Tibial artery (tissue), 4 donors: ENCODE measurements at places on chromosomes 12 and 14.

DNA sequence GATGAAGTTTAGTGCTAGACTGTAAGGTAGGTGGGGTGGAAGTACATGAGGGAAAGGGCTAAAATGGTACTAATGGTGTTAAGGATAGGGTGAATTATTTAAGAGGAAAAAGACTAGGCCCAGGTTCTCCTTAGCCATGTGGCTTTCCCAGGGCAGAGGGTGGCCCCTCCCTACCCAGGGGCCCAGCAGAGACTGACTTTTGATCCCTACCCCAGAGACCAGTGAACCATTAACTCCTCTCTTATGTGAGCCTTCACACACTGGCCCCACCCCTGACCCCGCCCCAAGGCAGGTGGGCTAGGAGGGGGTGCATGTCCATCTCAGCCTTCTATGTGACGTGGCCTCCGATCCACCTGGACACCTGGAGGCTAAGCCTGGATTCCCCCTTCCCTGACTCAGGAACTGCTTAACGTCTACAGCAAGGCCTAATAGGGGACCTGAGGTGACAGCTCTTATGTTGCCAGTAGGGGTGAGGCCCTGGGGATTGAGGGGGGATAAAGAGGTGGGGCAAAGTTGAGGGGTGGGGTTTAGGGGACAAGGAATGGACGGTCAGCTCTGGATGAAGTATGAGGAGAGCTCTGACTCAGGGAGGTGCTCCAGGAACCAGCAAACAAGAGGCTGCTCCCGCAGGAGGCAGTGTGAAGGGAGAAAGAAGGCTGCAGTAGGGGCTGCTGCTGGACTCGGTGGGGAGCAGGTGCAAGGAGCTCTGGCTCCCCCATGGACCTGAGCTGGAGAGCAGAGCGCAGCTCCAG is 757 bp downstream of the SLC39A5 start:
- no peak for DNase-seq

DNA sequence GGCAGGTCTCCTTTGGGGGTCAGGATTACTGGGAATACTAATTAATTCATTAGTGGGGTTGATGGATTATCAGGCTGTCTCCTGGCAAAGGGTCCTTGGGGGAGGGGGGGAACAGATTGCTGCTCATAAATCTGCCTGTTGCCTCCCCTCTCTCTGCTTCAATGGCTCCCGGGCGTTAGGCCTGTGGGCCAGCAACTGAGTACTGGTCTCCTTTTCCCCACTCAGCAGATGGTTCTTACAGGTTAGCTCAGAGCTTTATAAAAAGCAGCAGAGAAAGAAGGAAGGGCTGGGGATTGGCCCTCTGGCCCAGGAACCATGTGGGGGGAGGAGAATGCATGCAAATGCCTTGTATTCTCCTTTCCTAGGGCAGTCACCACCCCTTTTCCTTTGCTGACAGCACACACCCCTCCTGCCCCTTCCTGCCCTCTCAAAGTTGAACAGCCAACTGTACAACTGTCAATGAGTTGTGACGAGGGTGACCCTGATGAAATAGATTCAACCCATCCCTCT is 2.3 kb upstream of the NEUROD4 start:
- DNase-seq, result no peak

DNA sequence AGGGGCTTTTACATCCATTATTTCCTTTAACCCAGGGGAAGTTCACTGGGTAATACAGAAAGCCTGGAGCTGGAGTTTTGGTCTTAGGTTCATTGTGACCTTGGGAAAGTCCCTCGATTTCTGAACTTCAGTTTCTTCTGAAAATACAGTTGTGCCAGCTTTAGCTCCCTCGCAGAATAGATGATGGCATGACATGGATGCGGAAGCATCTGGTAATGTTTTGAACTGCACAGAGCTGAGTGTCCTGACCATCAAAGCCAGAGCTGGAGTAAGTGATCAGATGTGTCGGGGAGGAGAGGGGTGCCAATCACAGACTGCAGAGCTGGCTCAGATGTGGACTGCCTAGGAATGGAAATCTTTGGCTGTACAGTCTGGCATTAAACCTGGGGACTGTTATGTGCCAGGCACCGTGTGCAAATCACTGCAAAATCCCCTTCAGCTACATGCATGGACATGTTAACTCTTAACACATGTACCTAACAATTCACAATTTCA is 180.9 kb downstream of the ETV6 start:
- DNase-seq, result no peak

DNA sequence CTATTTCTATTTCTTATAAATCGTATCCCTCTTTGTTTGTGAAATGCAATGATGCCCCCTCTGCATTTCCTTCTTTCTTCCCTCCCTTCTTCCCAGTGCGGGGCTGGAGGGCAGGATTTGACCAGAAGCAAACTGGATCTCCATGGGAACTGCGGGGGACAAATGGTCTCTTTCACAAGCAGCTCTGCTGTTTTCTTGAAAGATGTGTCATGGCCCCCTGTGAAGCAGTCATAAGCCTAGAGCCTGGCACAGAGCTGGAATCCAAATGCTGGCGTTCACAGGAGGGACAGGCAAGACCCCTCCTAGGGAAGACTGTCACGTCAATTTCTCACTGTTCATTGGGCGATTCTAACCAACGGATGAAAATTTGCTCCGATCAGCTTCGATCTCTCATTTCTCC is 203.5 kb upstream of the NOS1 start:
- no peak for DNase-seq

DNA sequence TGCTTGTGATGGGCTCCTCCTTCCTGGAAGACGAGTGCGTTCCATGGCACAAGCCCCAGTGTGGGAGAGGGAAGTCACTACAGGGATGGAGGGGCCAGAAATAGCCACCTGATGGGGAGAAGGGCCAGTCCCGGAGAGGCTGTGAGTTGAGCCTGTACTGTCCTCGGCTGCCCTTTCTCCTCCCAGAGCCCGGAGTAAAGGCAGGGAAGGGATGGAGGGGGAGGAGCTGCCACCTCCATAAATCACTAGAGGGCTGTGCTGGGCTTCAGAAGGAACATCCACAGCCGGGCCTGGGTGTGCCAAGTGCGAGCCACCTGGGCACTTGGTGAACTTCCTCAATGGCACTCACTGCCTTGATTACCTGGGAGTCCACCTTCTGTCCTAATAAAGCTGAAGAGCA is 110.1 kb downstream of the RBM19 start:
- DNase-seq, result no peak

DNA sequence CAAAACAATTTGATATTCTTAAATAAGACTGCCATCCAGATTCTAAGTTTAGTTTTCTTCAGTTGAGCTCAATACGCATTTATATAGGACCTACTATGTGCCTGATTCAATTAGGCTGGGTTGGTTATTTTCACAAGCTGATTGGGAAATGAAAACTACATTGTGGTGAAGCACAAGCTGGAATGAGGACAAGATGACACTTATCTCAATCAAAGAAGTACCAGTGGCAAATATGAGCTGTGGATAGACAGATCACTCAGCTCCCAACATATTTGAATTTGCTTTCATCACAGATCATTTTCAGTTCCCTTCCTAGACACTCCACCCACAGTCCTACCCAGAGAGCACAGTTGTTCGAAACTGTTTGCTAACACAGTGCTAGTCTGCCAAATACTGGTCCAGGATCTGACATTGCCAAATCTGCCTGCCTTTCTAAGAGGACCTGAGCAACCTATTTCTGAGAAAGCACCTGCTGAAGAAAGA is 74.7 kb downstream of the LLPH start:
- no peak for DNase-seq

DNA sequence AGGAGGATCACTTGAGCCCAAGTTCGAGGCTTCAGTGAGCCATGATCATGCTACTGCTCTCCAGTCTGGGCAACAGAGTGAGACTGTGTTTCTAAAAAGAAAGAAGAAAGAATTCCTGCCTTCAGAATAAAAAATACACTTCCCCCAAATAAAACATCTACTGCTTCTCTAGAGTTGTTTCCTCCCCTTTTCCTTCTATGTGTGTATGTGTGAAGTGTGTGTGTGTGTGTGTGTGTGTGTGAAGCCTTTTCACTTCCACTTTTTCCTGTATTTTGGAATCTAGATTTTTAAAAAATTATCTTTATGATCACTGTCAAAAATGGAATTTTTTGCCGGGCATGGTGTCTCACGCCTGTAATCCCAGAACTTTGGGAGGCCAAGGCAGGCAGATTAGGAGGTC is 12.6 kb upstream of the SNX6 start:
- DNase-seq, result no peak

DNA sequence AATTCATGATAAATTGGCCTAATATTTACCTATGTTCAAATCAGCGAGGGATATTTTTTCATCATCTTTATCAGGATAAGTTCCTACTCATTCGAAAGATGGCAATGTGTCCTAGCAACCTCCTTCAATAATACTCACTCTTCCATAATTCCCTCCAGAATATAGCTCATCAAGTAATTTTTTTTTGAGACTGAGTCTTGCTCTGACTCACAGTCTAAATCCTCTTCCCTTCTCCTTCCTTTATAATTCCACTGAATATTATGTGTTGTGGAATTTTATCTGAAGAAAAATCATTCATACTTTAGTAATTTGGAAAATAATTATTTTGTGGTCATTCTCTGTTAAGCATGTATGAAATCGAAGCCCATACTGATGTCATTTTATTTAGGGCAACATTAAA is 663.8 kb downstream of the FLRT2 start:
- no peak for DNase-seq

GRCh38 chr12:95859947-95860850 is 1.4 kb downstream of the SNRPF start:
- DNase-seq, result no peak

DNA sequence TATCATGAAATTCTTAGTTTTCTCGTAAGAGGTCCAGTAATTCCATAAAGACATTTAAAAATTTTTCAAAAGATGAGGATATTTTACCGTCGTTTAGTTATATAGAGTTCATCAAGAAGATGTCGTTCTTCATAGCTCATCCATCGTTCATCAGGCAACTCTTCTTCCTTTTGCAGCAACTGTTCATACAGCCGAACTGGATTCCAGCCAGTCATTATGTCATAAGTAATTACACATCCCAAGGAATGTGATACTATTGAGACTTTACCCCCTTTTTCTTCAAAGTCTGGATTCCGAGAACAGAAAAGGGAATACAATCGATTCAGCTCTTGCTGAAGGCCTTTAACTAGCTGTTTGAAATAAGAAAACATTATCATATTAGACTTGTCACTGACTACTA is 90.3 kb downstream of the DDHD1 start:
- no peak for DNase-seq

DNA sequence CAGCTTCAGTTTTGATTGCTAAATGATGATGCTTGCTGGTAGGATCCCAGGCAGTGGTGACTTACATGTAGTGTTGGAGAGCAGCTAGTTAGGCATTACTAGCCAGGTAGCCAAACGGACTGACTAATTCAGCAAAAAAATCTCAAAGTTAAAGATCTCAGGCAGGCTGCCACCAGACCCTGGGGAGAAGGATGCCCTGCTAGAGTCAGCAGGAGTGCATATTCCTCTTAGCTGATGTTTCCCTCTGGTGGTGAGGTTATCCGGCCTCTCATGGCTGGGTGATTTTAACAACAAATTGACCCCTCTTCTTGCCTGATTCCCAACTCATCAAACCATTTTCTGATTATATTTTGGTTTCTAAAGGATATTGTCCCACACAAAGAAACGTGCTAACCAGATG is 2.8 kb downstream of the EFS start:
- no peak for DNase-seq

- DNase-seq, result no peak
Measured at GRCh38 chr14:78968265-78968664, 798.1 kb downstream of the NRXN3 start.

DNA sequence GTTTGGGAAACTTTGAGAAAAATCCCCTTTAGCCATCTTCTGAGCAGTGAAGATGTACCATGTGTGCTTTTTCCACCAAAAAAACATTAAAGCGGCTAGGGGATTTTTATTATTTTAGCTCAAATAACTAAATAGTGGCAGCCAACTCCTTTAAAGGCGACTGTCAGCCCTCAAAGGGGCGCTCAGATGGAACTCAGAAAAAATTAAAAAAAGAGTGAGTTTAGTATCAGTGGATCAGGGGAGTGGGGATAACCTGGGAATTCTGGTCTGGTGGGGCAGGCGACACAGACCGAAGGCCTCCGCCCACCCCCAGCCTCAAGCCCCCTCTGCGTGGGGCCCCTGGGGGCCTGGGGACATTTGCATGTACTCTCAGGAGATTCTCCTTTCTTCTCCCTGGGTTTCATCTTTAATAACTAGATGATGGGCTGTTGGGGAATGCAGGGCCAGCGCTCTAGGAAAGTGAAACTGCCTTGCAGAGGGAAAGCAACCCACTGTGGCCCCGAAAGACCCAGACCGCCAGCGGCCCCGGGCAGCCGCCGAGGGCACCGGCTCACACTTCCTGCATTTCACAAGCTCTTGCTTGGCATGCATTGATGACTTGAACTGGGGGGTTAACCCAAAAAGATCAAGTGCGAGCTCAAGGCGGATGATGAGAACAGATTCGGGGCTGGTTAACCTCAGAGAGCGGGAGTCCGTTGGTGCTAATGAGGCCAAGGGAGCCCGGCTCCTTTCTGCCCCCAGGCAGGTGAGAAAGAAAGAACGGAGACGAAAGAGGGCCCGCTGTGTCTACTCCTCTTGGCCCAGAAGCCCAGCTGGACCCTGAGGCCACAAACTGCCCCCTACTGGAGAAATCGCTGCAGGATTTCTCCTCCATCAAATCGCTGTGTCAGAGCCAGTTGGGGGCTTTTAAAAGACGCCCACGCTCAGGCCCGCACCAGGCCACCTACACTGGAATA is 7.3 kb upstream of the BATF start:
- DNase-seq, result no peak

- no peak for DNase-seq
Measured at GRCh38 chr14:27085500-27085899, 487.7 kb upstream of the NOVA1 start.

GRCh38 chr12:59407799-59408198 is 188.0 kb upstream of the SLC16A7 start:
- no peak for DNase-seq

- no peak for DNase-seq
Measured at GRCh38 chr14:75533791-75534555, 11.7 kb downstream of the BATF start.

- DNase-seq, result no peak
Measured at GRCh38 chr12:121781998-121782979, 11.2 kb downstream of the RHOF start.

DNA sequence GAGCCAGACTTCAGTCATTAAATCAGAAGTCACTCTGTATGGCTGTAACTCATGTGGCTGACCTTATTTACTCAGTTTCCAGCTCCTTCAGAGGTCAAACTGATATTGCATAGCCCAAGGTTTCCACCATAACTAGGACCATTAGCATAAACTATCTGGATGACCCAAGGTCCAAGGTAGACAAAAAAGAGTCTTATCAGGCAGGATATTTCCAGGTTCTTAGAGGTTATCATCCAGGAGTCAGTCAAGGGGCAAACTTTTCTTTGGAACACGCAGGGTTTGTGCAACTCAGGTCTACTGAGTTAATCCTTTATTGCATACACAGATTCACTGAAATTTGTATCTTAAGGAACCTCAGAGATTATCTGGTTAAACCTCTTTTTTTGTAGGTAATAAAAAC is 66.5 kb downstream of the AVPR1A start:
- DNase-seq, result no peak

DNA sequence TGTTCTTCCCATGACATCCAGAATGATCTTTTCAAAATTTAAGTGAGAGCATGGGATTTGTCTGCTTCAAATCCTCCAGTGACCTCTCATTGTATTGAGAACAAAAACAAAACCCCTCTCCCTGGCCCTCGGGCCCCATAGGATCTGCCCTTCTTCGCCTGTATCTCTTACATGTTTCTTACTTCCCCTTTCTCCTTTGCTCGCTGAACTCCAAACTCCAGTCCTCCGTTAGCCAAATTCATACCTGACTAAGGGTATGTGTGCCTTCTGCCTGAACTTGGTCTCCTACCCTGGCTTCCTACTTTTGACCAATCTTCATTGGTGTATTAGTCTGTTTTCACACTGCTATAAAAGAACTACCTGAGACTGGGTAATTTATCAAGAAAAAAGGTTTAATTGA is 13.2 kb upstream of the TSPAN11 start:
- no peak for DNase-seq

GRCh38 chr12:27696293-27696652 is at the start of gene REP15:
Gene REP15, plus strand, starts transcription at chr12:27696447. Its CDS starts 116 bp downstream, at chr12:27696563.
- DNase-seq, result no peak
